ENCODE measurements at places on chromosomes 11 and 22.

- no peak for DNase-seq
Observed at GRCh38 chr11:61510974-61511373, 2.4 kb downstream of the LRRC10B start.

DNA sequence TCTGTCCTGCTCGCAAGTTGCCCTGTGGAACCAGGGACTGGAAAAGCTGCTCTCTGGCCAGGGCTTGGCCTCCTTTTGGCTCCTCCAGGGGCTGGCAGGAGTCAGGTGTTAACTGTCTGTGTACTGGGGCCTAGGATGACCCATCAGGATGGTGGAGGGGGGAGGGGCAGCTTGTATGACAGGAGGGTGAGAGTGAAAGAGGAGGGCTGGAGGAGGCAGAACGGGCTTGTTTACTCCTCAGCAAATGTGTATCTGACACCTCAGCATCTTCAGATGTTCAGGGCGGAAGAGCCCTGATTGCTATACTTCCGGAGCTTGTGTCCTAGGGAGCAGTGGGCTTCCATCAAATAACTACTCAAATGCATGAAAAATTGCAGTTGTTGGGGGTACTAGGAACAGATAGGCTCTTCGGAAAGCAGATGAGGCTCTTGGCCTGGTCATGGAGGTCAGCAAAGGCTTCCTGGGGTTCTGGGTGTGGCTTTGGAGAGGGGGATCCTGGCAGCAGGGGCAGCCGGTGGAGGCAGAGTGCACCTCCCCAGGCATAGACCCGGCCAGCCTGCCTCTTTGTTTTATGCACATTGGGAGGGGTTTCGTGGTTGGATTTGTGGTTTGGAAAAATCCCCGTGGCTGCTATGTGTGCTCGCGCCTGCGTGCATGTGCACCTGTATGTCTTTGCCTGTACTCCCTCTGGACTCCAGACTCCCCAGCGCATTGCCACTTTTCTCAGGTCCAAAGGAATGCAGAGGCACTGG is 31.2 kb downstream of the CD82 start:
- DNase-seq: no peak

DNA sequence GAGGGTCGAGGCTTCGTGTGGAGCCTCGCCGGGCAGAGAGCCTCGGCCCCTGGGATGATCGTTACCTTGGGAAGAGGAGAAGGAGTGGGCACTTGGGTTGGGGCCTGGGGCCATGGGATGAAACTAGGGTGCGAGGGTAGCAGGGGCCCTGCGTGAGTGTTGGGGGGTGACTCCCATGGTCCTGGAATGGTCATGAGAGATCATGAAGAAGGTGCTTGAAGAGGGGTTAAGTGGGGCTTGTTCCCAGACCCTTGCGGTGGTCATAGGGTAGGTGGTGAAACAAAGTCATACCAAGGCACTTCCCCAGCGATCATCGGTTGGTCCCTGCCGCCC is 284 bp downstream of the CCS start:
- DNase-seq: no peak

DNA sequence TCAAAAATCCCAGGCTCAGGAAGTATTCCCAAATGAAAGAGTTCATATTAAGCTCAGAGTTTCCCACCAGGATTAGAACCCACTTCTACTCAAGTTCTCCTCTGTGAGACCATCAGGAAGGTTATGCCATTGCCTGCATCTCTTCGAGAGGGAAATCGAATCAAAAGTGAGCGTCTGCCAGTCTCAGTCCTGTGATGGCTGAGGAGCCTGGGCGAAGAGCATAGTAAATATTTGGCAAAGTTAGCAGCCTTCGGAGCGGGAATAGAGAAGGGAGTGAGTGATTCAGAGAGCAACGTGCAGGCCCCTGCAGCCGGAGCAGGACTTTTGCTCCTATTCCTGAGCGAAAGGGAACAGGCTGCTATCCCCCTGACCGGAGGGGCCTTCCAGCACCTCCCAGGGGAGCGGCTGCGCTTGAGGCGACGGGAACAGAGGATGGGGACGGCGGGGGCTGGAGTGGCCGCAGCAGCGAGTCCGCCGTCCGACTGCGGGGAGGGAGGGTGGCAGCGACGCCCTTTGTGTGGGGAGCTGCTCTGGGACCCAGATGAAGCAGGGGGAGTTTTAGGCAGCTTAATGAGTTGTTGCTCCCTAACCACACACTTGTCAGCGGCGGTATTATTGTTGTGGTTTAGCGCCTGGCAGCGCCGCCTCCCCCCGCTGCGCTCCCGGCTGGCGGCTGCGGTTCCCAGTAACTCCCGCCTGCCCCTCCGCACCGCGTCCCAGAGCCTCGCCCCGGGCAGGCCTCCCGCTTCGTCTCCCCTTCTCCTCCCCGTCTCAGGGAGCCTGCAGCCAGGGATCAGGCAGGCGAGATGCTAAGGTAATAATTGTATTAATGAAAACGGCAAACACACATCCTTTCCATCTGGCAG is 21.7 kb upstream of the NRGN start:
- DNase-seq: no peak

- DNase-seq: no peak
Observed at GRCh38 chr11:122360875-122361274, 244.9 kb upstream of the BLID start.

All from NCI-H510A (cell line).